ENCODE measurements at places on chromosomes 5 and 9. TPM values are rescaled to one million over a fixed set of nuclear protein-coding genes. Genes with fewer than 3 reads are reported as not detected.

Gene SMIM23
- not detected for total RNA-seq

Gene NTRK2
- total RNA-seq: not detected

Gene CLIC3
- total RNA-seq: 8.4 TPM

Gene LHFPL2
- total RNA-seq: 17.9 TPM

Gene SEMA6A
- 6.7 TPM for total RNA-seq

Gene VCAN
- total RNA-seq: 49.9 TPM

Gene TERT
- total RNA-seq: 6.9 TPM

Gene MLANA
- total RNA-seq: not detected

Gene PCDHGB7
- 0.54 TPM for total RNA-seq

Gene HACD4
- total RNA-seq: not detected

Gene FAM81B
- not detected for total RNA-seq

Gene PKD2L2
- not detected for total RNA-seq

Gene ENTR1
- 119 TPM for total RNA-seq

Gene SLC2A6
- 10.7 TPM for total RNA-seq

Gene NME5
- 3.1 TPM for total RNA-seq

Gene BTNL3
- not detected for total RNA-seq

Gene OR13C3
- total RNA-seq: not detected

Gene MACROH2A1
- total RNA-seq: 218 TPM

Gene PROB1
- 1.7 TPM for total RNA-seq

Gene GRXCR2
- total RNA-seq: not detected

Gene DIMT1
- total RNA-seq: 43.5 TPM

Gene GPR151
- not detected for total RNA-seq

Gene SLC2A8
- 16.8 TPM for total RNA-seq

Gene SPINK4
- total RNA-seq: not detected
